ENCODE measurements at places on chromosomes 6 and 20.

DNA sequence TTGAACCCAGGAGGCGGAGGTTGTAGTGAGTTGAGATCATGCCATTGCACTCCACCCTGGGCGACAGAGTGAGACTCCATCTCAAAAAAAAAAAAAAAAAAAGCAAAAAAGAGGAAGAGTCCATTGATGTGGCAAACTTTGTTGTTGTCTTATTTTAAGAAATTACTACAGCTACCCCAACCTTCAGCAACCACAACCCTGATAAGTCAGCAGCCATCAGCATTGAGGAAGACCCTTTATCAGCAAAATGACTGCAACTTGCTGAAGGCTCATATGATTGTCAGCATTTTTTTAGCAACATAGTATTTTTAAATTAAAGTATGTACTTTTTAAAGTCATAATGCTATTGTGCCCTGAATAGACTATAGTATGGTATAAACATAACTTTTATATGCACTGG is 48.8 kb downstream of the ZFP64 start:
- DNase-seq, result peak; percentile 49

- DNase-seq, result no peak
These were observed 663.4 kb upstream of the DEFB115 start for GRCh38 chr20:30594112-30594511.

GRCh38 chr6:124823240-124824111 is 138.8 kb upstream of the RNF217 start:
- DNase-seq, result no peak

DNA sequence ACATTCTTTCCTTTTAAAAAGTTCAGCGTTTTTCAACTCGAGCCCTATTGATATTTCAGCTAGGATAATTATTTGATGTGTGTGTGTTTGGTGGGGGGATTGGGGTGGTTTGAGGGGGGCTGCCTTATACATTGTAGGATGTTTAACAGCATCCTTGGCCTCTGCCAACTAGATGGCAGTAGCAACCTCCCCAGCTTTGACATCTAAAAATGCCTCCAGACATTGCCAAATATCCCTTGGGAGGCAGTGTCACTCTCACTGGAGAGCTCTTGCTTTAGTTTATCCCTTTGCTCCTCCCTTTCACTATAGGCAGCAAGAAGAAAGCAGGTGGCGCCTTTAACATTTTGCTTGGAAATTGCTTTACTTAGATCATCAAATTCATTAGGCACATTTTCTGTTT is 14.6 kb upstream of the TP53TG5 start:
- DNase-seq, result no peak

- no peak for DNase-seq
These were observed 168.0 kb downstream of the CDK19 start for GRCh38 chr6:110646951-110647910.

- DNase-seq, result no peak
These were observed 354.2 kb upstream of the SULF2 start for GRCh38 chr20:48139262-48140041.

DNA sequence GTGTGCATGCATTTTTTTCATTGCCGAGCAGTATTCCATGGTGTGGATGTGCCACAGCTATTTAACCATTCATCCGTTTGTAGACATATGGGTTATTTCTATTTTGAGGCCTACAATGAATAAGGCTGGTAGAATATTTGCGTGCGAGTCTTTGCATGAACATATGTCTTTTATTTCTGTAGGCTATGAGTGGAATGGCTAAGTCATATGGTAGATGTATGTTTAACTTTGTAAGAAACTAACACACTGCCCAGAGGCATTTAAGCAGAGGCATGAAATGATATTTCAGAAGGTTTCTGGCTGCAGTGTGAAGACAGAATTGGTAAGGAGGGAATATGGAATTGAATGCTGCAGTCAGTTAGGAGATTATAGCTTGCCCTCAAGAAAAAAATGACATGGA is 457.4 kb upstream of the CDH4 start:
- no peak for DNase-seq

- no peak for DNase-seq
These were observed 41.9 kb upstream of the FERMT1 start for GRCh38 chr20:6164421-6165341.

GRCh38 chr6:45707176-45707575 is 308.5 kb downstream of the CLIC5 start:
- no peak for DNase-seq

DNA sequence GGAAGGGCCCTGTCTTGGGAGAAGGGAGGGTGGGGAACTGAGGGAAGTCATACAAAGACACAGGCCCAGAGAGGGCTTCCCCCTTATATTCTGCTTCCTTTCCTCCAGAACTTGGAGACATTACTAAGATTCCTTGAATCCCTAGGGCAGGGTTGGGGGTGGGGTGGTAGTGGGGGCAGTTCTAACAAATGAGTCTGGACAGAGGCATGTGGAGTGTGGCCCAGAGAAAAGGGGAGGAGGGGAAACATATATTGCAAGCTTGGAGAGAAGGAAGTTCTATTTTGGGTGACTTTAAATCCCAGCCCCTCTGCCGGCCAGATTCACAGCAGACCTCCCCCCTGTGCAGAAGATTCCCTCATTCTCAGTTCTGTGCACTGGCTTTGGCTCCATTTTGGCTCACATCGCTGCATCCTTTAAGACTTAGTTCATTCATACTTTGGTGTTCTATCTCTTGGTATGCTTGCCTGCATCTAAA is 43.7 kb downstream of the DAAM2 start:
- DNase-seq, result no peak

- DNase-seq, result no peak
These were observed 969.1 kb upstream of the DEFB115 start for GRCh38 chr20:30288346-30288745.

DNA sequence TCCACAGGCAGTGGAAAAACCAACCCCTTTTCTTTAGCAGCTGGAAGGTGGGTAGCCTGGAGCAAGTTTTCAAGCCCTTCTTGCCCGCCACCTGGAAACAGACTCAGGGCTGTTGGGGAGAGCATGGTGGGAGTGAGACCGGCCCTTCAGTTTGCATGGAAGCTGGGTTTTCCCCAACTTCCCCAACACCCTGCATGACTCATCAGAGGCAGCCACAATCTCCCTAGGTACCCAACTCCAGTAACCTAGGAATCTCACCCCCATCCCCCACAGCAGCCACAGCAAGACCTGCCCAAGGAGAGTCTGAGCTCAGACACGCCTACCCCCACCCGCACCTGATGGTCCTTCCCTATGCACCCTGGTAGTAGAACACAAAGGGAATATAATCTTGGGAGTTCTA is 86.3 kb upstream of the IRAK1BP1 start:
- DNase-seq, result no peak

DNA sequence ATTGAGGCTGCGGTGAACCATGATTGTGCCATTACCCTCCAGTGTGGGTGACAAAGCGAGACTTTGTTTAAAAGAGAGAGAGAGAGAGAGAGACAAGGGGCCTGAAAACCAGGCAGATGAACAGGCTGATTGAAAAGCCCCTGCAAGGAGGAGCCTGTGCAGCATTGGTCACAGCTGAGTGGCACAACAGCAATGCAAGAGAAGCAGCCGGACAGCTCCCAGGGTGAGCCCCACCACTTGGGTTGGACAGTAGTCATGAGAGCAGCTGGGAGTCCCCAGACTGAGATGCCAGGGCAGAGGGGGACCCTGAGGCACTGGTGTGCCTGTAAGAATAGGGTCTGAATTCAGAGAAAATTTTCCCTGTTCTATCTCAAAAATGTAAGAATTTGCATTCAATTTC is 10.2 kb downstream of the DNPH1 start:
- DNase-seq, result no peak

- DNase-seq, result no peak
These were observed 61.8 kb upstream of the TIAM2 start for GRCh38 chr6:154933181-154933827.

- DNase-seq, result no peak
These were observed 4.9 kb downstream of the SLC22A2 start for GRCh38 chr6:160253714-160254113.

DNA sequence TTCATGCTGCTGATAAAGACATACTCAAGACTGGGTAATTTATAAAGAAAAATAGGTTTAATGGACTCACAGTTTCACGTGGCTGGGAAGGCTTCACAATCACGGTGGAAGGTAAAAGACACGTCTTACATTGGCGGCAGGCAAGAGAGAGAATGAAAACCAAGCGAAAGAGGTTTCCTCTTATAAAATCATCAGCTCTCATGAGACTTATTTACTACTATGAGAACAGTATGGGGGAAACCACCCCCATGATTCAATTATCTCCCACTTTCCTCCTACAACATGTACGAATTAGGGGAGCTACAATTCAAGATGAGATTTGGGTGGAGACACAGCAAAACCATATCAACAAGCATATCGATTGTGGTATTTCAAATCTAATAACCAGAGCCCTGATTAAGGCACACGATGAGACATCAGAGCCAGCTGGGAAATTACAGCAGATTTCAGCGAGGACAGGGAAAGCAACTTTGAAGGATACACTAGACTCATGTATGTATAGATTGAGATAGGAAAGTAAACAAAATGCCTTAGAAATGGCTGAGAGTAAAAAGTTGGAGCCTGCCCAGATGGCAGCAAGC is 129.8 kb upstream of the GJE1 start:
- DNase-seq, result no peak

DNA sequence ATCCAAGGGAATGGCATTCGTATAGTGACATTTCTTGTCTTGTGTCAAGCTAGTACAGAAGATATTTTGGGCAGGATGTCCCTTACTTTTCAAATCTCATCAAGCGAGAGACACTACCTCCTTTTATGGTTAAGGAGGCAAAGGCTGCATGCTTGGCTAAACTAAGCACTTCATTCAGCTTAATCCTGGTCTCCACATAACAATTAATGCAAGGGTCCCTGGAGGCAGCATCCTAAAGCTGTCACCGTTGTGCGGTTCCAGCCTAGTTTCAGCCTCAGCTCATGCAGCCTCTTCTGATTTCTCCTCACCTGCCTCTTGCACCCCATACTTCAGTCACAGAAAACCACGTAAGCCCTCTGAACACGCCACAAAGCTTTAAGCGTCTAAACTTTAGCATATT is 67.1 kb upstream of the SLC22A23 start:
- no peak for DNase-seq

- DNase-seq, result no peak
These were observed 107.1 kb downstream of the DST start for GRCh38 chr6:56535626-56536025.

DNA sequence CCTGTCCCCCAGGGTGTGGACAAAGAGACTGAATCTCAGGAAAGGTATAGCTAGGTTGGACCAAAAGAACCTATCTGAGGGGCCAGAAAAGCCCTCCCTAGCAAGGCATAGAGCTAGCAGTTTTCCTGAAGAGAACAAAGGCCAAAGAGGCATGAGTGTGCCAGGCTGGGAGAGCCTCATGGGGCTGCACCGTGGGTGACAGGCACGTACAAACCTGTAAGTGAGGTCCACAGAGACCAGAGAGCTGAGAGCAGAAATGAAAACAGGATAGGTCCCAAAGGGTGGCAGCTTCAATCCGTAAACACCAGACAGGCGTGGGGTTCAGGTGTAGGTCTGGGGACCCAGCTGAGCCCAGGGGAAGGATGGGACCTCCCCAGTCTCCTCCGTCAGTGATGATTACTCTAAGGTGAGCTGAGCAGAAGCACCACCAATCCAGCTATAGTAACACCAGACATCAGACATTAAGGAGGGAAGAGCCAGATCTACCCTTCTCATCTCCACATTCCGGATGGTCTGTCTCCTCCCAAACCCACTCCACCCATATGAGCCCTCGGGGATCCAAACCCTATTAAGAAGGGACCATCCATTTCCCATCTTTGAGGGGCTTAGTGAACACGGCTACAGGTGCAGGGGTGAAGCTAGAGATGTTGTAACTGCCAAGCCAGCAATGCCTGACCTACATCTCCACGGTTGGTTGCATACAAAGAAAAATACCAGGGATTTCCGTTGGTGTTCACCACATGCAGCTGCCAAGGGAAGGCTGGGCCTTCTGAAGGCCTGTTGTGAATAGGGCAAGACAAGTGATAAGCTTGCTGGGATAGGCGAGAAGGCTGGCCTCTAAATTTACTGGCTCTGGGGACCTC is 38.3 kb downstream of the BCL2L1 start:
- DNase-seq, result no peak

GRCh38 chr20:59428441-59429205 is 128.2 kb downstream of the EDN3 start:
- DNase-seq, result peak; percentile 35

DNA sequence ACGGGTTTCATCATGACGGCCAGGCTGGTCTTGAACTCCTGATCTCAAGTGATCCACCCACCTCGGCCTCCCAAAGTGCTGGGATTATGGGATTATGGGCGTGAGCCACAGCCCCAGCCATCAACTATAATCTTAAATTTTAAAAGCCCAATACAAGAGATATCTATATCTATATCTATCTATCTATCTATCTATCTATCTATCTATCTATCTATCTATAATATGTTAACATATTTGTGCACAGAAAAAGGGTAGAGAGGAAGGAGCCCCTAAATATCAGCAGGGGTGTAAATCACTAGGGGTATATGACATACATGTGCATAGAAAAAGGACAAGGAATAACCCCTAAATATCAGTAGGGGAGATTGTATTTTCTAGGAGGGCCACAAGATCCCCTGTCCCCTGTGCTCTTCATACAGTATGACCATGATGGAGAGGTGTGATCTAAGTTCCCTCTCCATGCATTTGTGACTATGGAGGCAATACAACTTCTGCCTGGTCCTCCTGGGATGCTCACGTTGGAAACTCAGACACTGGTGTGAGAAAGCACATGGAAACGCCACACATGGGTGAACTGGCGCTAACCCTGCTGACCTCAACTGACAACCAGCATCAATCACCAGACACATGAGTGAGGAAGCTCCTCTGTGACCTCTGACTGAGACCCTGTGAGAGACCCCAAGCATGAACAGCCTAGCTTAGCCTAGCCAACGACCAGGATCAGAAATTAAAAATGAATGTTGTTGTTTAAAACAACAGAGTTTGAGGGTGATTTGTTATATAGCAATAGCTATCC is 1.2 kb upstream of the SPATS1 start:
- no peak for DNase-seq

- DNase-seq, result no peak
These were observed 7.7 kb upstream of the CD109 start for GRCh38 chr6:73688351-73688750.

- no peak for DNase-seq
These were observed 65.5 kb downstream of the LAMA4 start for GRCh38 chr6:112188906-112189305.

- DNase-seq, result no peak
These were observed 650.6 kb upstream of the ARID1B start for GRCh38 chr6:156126535-156126934.

GRCh38 chr6:19325335-19325789 is 511.8 kb upstream of the ID4 start:
- no peak for DNase-seq

DNA sequence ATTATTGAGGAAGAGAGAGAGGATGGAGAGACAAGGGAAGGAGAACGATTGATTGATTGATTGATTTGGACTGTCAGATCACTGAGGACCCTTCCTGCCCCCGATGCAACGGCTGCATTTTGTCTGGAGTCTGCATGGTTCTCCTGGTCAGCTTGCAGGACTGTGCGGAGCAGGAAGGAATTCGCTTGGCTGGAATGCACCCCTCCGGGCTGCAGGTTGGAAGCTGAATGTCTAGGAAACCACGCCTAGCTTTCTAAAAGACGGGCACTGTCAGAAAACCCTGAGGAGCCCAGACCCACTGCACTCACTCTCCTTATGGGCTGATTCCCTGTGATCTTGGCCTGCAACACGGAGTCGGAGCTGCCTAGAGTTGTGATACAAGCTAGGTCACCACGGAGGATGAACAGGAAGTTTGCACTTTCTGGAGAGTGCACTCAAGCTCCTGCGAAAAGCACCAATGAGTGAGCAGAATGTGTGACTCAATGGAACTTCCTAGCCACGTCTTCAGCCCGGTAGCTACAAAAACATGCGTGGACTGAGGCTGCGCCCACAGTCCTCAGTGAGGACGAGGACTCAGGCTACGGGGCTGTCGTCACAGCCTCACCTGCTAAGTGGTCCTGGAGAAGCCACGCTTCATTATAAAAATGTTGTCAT is 14.4 kb downstream of the DACT2 start:
- no peak for DNase-seq

All from hematopoietic multipotent progenitor cell treated with erythropoietin and hydrocortisone succinate and interleukin-3 and kit ligand, for 6 days (in vitro differentiated cells).